ENCODE measurements at places on chromosomes 7 and 10.

DNA sequence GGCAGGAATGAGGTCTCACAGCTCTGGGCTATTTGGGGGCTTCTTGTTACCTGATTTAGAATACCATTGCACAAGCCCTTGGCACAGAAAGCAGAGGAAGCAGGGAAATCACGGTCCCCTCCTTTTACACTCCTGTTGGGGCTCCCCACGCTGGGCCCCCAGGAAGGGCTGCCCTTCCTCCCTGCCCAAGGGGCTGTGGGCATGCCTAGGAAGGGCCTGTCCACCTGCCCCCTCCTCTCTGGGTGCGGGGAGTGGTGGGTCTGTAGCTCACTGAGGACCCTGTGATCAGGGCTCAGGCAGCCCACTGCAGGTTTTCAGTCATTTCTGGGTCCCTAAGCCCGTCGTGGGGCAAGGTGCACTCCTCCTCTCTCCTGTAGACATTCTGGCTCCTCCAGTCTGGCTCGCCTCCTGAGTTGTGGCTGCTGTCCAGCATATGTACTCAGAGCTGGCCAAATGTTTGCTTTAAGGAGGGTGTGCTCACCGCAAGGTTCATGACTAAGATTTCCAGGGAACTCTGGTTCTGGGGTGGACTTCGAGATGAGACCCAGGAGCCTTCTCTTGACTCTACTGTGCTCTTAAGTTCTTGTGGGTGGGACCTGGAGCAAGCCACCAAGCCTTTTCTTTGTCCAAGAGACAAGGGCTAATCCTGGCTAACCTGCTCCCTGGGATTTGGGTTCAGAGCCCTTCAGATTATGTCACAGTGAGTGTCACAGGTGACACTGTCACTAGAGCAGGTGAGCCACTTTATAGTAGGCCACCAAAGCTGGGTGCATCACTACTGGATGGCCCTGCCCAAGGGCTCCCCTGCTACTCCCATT, 56.0 kb downstream of the TACR2 start:
- peak; percentile 90 for DNase-seq

DNA sequence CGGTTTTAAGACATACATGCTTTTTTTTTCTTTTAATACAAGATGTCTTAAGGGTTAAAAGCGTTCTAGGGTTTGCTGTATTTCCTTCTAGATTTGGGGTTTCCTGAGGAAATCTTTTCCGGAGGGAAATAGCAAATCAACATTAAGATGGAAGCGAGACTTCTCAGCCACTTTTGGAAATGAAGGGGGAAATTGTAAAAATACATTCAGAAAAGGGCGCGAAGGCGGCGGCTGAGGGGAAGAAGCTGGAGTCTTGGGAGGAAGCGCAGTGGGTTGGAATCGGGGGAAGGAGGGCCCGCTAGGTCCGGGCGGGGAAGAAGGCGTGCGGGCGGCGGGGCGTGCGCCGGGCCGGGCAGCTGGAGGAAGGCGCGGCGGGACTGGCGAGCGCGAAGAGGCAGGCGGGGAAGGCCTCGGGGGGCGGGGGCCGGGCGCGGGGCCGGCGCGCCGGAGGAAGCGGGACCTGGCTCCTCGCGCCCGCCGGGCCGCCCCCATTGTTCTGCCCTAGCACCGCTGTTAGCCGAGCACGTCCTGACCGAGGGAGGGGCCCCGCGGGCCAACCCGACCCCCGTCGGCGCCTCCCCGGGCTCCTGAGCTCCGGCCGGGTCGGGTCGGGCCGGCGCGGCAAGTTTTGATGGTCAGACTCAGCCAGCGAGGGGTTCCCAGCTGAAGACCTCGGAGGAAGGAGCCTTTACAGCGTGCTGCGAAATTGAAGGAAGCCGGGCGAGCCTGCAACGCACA, 1.5 kb upstream of the SKIDA1 start:
- DNase-seq, result peak; percentile 85

DNA sequence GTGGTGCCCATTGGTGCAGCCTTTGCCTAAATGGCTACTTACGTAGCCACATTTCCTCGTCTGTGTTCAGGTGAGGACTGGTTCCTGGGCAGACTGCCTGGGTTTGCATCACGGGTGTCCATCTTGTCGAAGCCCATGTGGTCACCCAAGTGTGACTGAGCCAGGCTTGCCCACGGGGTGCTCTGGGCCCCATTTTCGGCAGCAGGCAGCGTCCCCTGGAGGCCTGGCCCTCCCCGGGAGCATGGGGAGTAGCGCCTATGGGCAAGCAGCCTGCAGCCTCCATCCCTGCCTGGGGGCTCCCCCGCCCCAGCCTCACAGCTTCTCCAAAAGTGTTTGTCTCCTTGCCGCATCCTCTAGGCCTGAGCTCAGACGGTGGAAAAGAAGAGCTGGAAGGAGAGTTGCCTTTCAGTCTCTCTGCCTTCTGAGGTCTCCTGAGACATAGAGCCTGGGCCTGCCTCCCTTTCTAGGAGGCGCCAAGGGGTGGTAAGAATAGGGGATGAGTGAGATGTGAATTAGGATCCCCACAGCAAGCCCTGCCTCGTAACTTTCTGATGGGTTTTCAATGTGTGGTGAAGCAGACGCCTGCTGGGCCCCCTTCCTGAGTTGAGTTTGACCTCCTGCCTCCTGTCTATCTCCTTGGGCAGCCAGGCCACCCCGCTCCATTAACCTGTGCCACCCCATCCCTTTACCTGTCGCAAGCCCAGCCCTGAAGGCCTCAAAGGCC, 42.7 kb downstream of the HTRA1 start:
- no peak for DNase-seq

- no peak for DNase-seq
Observed at GRCh38 chr10:126580873-126581647, 89.4 kb downstream of the C10orf90 start.

GRCh38 chr7:79340212-79340611, 113.3 kb downstream of the MAGI2 start:
- no peak for DNase-seq

DNA sequence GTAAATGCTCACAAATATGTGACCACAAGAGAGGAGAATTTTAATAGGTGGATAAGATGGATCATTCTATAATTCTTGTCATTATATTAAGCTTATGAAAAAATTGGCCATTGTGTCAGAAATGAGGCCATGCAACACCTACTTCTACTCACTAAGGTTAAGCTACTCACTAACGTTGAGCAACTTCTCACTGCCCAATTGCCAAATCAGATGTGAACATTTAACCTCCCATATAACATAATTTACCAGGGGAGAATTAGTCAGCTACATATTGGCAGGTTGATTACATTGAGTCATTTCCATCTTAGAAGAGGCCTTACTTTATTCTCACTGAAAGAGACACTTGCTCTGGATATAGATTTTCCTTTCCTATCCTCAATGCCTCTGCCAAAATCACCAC, 211.2 kb upstream of the DGKB start:
- peak; percentile 46 for DNase-seq

DNA sequence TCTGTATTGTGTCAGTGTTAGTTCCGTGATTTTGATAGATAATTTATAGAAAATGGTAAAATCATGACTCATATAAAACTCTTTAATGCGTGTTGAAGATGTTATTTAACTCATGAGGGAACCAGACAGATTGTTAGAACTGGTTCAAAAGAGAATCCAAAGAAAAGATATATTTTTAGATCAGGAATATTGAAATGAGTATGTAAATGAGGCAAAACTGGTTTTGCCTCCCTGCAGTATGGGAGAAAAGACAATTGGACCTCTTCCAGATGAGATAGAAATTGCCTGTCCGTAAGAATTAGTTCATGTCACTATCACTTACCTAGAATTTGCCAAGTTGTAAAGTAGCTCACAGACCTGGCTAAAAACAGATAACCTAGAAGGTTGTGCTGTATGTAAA, 17.6 kb downstream of the CDC123 start:
- no peak for DNase-seq

- DNase-seq, result peak; percentile 2
Observed at GRCh38 chr7:114021135-114021534, 102.3 kb upstream of the PPP1R3A start.

GRCh38 chr10:5159126-5159525, 25.8 kb downstream of the AKR1C8 start:
- no peak for DNase-seq

DNA sequence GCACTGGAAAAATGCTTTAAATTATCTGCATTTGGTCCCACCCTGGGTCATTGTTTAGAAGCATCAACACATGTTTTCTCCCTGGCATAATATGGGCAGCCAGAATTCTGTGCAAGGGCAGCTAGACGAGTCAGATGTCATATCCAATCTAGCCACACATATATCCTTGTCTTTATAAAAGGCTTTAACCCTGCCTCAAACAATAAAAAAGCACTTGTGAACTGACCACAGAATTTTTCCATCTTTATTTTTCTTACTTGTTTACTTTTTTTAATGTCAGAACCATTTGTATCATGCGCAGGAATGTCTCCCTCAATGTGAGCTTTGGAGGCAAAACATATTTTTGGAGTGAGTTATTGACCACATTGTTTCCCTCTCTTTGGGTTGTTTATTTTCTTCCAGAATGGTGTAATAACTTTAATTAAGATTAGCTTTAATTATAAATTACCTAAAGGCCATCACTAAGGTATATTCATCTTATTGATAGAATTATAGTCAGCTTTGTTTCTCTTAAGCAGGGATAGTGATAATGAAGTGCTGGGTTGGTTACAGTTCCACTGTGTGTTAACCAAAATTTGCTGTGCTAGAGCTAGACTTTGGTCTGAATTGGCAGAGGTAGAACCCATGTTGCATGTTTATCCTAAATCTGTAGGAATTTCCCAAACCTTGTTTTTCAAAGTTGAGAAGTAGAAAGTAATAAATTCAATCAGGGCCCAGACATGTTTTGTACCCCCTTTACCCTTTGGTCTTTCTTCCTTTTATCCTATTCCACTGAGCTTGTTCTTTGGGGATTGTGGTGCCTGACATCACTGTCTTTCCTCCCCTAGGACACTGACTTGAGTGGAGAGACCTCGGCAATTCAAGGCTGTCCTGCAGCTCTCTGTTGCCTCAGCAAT, 1078.4 kb downstream of the KCNMA1 start:
- DNase-seq, result peak; percentile 87

DNA sequence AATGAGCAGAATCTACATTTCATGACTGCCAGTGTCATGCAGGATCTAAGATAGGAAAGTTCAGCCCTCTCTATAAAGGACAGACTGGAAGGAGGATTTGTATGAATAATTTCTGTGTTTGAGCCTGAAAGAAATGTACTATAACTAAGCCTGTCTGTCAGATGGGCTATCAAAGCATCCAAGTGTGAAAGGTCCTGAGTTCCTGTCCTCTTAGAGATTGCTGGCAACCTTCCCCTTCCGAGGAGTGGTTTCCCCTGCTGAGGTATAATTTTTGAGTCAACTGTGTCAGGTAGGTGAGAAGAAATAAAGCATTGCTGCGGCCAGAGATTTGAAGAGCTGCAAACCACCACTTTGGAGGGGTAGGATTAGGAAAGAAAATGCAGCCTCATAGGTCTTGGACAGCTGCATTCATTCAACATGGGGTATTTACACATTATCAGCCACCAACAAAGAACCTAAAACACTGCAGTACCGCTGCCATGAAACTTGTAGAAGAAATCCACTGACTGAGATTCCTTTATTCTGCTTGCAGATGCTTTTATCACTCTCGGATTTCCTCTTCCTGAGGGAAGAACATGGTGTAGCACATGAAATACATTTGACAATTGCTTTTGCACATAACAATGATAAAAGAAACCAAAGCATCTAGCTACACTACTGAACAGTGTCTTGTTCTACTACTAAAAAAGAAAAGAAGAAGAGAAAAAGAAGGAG, 189.1 kb downstream of the DGKI start:
- DNase-seq, result no peak

DNA sequence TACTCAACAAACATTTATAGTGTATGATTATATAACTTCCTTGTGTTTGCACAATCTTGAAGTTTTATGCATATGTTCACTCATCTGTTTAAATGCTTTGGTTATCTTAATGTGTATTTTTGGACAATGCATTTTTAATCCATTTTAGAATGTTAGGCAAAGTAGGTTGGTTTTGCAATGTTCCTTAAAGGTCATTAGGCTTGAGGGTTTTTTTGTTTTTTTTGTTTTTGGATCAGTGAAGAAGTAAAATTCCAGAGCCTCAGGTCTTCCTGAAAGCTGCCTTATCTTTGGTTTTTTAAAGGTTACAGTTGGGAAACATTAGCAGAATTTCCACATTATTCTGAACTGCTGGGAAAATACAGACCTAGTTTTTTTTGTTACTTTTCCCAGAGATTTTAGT, 12.8 kb downstream of the MDFIC start:
- DNase-seq, result no peak

GRCh38 chr7:131488361-131488760, 68.1 kb downstream of the PODXL start:
- no peak for DNase-seq

GRCh38 chr7:15862781-15863165, 176.3 kb upstream of the MEOX2 start:
- DNase-seq, result no peak

DNA sequence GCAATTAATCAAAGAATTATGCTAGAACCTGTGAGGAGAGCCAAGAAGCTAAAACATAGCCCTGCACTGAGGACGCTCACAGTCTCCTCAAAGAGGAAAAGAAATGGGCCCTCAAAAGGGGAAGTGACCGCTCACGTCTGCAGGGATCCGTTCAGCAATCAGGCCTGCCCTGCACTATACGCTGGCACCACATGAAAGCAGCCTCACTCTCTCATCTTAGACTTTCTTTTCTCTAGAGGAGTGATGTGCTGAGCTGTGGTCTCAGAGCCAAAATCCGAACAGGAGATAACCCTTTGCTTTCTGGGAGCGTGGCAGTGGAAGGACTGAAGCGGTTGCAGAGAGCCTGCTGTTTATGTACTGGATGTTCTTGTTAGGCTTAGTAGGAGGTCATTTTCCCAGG, 6.3 kb upstream of the IL2RA start:
- no peak for DNase-seq

GRCh38 chr7:26052706-26053105, 99.3 kb upstream of the NFE2L3 start:
- DNase-seq, result no peak
